ENCODE measurements at places on chromosomes 6 and 20.

- no peak for DNase-seq
Observed at GRCh38 chr6:135439549-135439948, 58.0 kb downstream of the AHI1 start.

DNA sequence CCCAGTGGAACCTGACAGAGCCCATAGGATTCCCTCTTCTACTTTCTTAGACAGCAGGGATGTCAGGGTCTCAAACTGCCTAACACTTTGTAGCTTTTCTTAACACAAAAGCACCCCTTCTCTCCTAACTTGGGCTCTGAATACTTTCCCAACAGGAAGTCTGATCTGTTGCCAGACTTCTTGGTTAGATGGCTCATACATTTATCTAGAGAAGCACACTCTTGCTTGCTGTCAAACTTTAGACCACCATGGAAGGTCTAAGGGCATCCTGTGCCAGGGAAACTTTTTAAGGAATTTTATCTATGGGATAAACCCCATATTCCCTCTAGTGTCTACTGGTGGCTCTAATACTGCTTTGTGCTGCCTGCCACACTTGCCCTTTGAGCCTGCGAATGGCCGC is 3.3 kb upstream of the C6orf136 start:
- peak; percentile 85 for DNase-seq

DNA sequence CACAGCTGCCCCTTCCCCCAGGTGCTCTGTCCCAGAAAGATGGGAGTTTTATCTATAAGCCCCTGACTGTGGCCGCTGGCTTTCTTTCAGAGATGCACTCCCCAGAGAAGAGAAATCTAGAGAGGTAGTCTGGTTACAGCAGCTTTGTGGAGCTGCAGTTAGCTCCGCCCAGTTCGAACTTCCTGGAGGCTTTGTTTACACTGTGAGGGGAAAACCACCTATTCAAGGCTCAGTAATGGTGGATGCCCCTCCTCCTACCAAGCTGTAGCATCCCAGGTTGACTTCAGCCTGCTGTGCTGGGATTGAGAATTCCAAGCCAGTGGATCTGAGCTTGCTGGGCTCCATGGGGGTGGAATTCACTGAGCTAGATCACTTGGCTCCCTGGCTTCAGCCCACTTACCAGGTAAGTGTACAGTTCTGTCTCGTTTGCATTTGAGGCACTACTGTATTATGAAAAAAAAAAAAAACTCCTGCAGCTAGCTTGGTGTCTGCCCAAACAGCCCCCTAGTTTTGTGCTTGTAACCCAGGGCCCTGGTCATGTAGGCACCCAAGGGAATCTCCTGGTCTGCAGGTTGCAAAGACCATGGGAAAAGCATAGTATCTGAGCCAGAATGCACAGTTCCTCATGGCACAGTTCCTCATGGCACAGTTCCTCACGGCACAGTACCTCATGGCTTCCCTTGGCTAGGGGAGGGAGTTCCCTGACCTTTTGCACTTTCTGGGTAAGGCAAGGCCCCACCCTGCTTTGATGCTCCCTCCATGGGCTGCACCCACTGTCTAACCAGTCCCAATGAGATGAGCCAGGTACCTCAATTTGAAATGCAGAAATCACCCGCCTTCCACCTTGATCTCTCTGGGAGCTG is 275.0 kb downstream of the CENPW start:
- no peak for DNase-seq

DNA sequence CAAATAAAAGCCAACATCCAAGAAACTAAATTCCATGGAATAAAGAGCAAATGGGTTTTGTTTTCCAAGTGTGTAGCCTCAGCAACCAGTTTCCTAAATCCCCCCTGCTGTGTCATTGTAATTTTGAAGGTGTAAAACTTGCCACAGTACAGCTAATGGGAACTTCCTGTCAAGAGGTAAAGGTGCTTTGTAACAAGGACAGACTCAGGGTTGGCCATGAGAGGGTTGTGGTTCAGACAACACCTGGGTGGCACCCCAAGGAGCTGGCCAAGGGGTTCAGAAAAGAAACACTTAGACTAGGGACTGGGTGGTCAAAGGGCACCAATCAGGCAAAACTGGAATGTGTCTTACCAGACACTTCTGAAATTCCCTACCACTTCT is 52.4 kb upstream of the LYRM2 start:
- DNase-seq, result no peak

DNA sequence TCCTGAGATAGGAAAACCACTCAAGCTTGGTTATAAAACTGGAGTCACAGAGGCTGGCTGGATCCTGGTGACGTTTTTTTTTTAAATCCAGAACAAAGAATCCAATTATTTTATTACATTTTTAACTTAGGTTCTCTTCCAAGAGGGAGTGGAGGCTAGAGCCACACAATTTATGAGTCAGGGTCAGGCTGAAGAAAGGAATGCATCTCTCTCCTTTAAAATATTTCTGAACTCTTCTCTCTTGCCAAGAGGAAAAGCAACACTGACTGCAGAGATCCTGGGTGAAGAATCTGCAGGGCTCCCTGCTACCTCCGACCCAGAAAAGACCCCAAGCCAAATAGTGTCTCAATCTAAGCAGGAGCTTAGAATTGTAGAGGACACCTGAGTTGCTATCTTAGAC is 88.5 kb upstream of the SSTR4 start:
- no peak for DNase-seq

- DNase-seq, result no peak
Observed at GRCh38 chr6:135094403-135094821, 39.8 kb upstream of the HBS1L start.

DNA sequence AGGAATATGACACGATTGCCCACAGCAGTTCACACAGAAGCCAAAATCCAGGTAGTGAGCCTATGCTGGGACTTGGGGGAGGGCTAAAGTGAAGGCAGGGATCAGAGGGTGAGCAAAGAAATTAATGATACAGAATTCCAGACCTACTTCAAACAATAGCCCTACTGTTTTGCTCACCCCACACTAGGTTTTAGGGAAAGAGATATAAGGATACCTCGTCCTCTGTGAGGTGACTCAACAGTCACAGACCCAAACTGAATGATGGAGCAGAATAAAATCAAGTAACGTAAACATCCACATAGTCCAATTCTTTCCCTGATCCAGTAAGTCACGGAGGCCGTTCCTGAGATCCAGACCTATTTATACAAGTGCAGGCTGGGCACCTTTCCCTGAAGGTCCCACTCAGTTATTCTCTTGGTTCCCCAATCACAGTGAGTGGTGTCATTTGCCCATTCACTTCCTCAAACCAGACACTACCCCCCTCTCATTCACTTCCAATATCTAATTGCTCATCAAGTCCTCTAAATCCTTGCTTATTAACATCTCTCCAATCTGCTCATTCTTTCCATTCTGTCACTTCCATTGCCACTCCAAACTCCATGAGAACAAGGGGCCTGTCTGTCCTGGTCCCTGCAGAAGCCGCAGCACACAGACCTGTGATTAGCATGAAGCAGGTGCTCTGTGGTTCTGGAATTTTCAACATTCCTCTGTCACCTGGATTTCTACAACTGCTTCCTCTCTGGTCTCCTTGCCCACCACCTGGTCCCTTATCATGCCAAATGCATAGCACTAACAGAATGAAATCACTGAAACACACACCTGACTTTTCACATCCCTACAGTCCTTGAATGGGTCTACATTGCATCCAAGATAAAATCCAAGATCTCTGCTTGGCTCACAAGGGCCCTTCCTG is 55.9 kb downstream of the ATXN1 start:
- no peak for DNase-seq

- peak; percentile 54 for DNase-seq
Observed at GRCh38 chr6:161274488-161274858, 612 bp upstream of the AGPAT4 start.

- DNase-seq, result no peak
Observed at GRCh38 chr6:140641412-140641811, 1267.0 kb upstream of the CITED2 start.

GRCh38 chr20:1225263-1225782 is 521 bp upstream of the RAD21L1 start:
- DNase-seq, result no peak

DNA sequence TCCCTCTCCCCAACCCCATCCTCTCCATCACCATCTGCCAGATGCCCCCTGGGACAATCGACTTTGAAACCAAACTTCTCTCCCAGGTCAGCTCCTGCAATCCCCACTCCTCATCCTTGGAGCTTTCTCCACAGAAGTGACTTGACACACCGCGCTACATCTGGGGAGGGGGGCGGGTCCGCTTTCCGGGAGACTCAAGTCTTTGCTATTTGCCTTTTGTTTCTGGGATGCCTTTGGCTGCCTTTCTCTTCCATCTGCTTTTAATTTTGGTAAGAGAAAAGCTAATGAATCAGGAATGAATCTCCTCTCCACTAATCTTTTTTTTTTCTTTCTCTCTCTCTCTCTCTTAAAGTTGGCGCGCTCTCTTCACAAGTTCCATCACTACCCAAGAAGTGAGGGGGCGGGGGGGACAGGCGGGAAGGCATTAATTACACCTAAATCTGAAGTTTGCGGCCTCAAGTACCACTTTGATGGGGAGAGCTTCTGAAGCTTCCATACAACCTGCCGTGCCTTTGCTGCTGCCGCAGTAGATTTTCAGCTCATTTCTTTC is 664 bp upstream of the TPBG start:
- DNase-seq, result peak; percentile 77

DNA sequence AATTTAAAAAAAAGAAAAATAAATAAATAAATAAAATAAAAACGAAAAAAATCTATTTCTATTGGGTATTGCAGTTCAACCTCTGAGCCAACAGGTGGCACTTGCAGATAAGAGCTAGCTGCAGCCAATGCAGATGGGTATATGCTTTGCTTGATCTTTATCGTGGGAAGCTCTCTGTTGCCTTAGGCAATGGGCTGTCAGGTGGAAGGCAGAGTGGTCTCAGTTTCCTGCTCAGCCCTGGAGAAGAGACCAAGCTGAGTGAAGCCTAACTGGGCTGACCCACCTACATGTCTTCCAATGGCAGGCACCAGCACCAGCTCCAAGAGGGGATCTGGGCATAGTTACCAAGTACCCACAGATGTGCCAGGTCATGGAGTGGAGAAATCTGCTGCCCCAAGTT is 95.0 kb downstream of the AK9 start:
- DNase-seq, result no peak

- DNase-seq, result no peak
Observed at GRCh38 chr20:59165396-59165795, 1.8 kb downstream of the ZNF831 start.

- DNase-seq, result no peak
Observed at GRCh38 chr6:156316583-156317125, 460.5 kb upstream of the ARID1B start.

DNA sequence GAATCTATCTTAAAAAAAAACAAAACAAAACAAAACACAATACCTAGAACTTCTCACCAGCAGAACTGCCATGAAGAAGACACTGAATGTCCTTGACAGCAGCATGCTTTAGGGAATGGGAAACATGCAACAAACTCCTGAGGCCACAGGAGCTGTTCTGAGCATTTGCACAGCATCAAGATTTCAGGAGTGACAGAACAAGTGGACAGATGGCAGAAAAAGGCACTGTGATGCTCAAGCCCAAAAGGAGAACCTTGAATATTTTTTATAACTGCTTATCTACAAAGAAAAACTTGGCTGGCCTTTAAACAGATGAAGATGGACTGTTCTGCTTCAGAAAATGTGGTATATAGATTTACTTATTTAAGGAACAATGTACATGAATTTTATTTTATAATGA is 158.9 kb downstream of the RALGAPA2 start:
- no peak for DNase-seq

DNA sequence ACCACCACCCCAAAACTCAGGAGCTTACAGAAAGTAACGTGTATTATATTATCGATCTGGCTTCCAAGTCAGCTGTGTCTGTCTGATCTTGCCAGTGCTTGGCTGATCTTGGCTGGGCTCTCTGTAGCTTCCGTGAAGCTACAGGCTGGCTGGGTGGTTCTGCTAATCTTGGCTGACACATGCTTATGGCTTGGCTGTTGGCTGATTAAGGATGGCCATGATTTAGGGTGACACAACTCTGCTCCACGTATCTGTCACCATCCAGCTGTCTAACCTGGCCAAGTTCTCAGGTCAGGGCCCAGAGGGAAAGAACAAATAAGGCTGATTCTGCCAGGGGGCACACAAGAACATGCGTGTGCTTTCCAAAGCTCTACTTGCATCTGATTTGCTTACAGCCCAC is 64.7 kb upstream of the PRL start:
- DNase-seq, result no peak

DNA sequence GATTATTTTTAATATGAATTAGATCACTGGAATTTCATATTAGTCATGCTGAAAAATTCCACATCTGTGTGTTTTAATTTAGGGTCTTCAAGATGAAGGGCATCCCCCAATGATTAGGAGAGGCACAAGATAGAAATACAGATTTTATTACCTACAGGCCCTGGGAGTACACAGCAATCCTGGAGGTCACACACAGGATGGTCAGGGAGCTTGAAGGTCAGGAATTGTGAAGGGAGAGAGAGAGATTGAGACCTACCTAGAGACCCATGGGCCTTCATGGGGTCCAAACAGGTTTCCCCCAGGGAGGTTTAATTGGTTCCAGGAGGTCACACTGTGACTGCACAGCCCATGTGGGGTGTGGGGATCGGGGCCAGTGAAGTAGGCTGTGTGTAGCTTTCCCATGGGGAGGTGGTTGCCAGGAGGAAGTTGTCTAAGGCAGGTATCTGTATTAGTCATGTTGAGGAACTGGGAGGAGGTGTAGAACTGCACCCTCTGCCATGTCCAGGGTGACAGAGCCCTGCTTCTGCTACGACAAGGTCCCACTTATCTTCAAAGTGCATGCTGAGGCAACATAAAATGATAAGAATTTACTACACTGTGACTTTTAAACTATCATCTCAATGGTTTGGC is 18.3 kb downstream of the SNX9 start:
- DNase-seq, result no peak

DNA sequence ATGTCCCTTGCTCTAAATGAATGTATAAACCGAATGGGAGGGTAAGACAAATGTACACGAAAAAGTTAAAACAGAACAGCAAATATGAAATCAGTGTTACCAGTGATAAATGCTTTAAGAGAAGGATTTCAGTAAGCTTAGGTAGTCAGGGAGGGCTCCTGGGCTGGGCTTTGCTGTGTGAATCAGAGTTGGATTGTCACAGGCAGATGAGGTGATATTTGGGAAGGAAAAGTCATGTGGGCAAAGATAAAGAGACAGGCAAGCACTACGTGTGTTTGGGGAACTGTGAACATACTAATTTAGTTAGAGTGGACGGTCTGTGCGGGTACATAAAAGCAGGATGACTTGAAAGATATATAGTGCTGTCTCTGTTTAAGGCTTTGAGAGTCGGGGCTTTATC is 114.8 kb downstream of the CRYBG1 start:
- DNase-seq, result no peak

GRCh38 chr6:28349892-28350737 is at the start of gene ZKSCAN3:
Gene ZKSCAN3, plus strand, starts transcription at chr6:28349947. Its CDS starts 9,640 bp downstream, at chr6:28359587.
- peak; percentile 87 for DNase-seq

- DNase-seq, result no peak
Observed at GRCh38 chr20:60862601-60863000, 389.5 kb upstream of the CDH4 start.

GRCh38 chr20:35297155-35297554 is 4.9 kb upstream of the FAM83C start:
- DNase-seq, result peak; percentile 93

GRCh38 chr20:21100578-21101452 is 5.3 kb downstream of the LINC00237 start:
- peak; percentile 60 for DNase-seq

- DNase-seq, result peak; percentile 76
Observed at GRCh38 chr20:59455402-59456341, 148.7 kb upstream of the PHACTR3 start.

GRCh38 chr20:29790510-29790909 is 1467.0 kb upstream of the DEFB115 start:
- DNase-seq, result no peak
